Activated CD8-positive, alpha-beta T cell treated with anti-CD3 and anti-CD28 coated beads, Interleukin-2, amount 10 ng/mL, durations not matched to agents 7 days and 5 days (primary cell): ENCODE measurements at places on chromosomes 1 and 21. TPM values are rescaled to one million over a fixed set of nuclear protein-coding genes. Genes with fewer than 3 reads are reported as not detected.

Gene SGIP1
- not detected for total RNA-seq

Gene WNT9A
- not detected for total RNA-seq

Gene BARHL2
- total RNA-seq: not detected

Gene GRIK1
- not detected for total RNA-seq

Gene SLAMF9
- not detected for total RNA-seq

Gene ERG
- total RNA-seq: not detected

Gene CFAP74
- not detected for total RNA-seq

Gene OBSCN
- total RNA-seq: 14.4 TPM

Gene FAM3B
- total RNA-seq: not detected

Gene FLG
- total RNA-seq: not detected

Gene SPRR2B
- total RNA-seq: not detected

Gene ADAMTS5
- total RNA-seq: not detected

Gene C1orf94
- not detected for total RNA-seq

Gene AVPR1B
- not detected for total RNA-seq

Gene CDA
- total RNA-seq: not detected

Gene NRAS
- 51.7 TPM for total RNA-seq

Gene FAM163A
- not detected for total RNA-seq

Gene ORC1
- total RNA-seq: 38.3 TPM

Gene TLR5
- 0.44 TPM for total RNA-seq

Gene ACTRT2
- total RNA-seq: not detected

Gene S100A9
- total RNA-seq: not detected

Gene SH2D2A
- total RNA-seq: 86.7 TPM

Gene PGLYRP4
- total RNA-seq: not detected

Gene TARBP1
- 35.7 TPM for total RNA-seq

Gene CDC14A
- 24.9 TPM for total RNA-seq

Gene C1orf53
- total RNA-seq: 0.68 TPM

Gene NCMAP
- total RNA-seq: 0.05 TPM

Gene KDF1
- not detected for total RNA-seq

Gene SERINC2
- total RNA-seq: not detected

Gene GUCA2B
- not detected for total RNA-seq

Gene TIPRL
- total RNA-seq: 53.6 TPM

Gene DISP1
- total RNA-seq: 1.5 TPM

Gene NBPF4
- not detected for total RNA-seq

Gene ADGRL2
- not detected for total RNA-seq

Gene PLD5
- total RNA-seq: not detected

Gene OR14K1
- total RNA-seq: not detected
